ENCODE measurements at places on chromosomes 11 and 22.

- no peak for DNase-seq
Observed at GRCh38 chr11:66218846-66219620, 49.4 kb upstream of the RAB1B start.

GRCh38 chr22:42994917-42995562 is 19.9 kb downstream of the PACSIN2 start:
- DNase-seq, result peak; percentile 96

GRCh38 chr11:46253258-46254132 is 24.0 kb upstream of the CREB3L1 start:
- no peak for DNase-seq

DNA sequence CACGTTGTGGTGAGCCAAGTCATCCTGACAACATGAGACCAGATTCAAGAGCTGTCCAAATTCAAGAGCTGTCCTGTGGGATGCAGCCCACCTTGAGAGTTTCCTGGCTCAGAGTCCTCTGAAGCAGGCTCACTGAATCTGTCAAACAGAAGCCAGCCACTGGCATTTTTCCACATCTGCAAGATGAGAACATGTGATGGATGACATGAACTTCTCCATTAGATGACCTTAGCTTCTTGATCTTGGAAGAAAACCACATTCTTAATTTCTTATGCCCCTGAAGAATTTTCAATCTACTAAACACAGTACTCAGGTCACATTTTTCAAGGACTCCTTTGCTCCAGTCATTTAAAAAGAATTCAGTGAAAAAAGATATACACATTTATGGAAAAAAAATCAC is 291.0 kb downstream of the GUCY1A2 start:
- DNase-seq, result no peak

DNA sequence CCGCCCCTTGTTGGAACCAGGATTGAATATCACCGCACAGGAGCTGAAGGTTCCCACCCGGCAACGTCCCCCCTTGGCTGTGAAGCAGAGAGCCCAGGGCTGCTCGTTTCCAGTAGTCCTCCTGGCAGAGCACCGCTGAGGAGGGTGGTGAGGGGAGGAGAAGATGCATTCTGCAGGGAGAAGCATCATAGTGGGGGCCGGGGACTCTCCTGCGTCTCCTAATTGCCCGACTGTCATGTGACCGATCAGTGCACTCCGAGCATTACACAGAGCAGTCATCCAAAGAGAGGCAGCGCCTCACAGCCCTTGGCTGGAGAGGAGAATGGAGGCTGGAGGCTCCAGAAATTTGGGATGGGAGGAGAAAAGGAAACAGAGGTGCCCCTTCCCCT is 85.0 kb upstream of the SEPTIN5 start:
- DNase-seq, result no peak

DNA sequence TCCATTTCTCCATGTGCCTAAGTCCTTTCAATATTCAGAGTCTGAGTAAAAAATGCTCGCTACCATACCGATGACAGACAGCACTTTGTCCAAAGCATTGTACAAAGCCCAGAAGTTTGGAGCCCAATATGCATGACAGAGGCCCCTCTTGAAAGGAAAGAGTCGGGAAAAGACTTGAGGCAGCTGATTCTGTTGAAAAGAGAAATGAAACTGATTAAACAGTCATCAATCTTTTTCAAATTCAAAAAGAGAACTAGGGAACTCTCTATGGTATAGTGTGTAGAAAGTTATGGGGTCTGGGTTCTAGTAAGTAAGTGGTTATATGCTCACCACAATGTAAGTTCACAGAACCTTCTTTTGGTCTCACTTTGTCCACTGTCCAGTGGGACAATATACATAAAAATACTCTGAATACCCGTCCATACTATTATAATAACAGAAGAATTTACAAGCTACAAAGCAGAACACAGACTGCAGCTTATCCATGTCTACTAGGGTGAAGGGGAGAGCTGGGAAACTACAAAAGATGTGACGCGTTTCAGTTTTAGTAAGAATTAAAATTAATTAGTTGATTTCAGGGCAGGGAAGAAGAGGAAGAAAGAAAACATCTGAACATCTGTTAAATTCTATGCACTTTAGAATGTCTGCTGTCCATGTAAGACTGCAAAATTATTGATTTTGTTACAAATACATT is 26.7 kb downstream of the ALG8 start:
- peak; percentile 90 for DNase-seq

GRCh38 chr11:109864834-109865547 is 228.2 kb upstream of the ZC3H12C start:
- peak; percentile 58 for DNase-seq

DNA sequence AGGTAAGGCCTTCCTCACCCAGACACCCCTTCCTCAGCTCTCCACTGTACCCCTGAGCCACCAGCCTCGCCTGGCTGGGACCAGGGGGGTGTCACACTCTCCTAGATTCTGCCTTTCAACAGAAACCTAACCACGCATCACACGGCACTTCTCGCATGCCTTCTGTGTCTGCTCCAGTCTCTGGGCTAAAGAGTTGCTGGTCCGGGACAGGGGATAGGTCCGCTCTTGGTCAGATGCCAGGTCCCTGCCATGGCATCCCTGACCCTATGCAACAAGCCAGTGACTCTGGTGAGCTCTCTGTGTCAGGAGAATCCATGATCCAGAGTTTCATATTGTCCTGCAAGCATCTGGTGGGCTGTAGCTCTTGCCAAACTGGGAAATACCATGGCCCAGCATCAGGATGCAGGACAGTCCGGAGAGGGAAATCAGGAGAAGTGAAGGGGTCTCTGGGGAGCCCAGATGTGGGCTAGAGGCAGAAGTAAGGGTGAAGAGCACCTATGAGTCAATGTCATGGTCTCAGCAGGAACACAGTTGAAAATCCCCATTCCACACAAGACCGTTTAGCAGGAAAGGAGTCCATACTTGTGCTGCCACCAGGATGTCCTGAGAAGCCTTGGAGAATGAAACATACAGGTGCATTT is 14.1 kb downstream of the IGLL5 start:
- no peak for DNase-seq
